ENCODE measurements at places on chromosomes 3 and 15.

- no peak for DNase-seq
Measured at GRCh38 chr3:25166016-25166415, 262.0 kb upstream of the RARB start.

GRCh38 chr15:89179966-89180875, 41.2 kb downstream of the RLBP1 start:
- peak; percentile 32 for DNase-seq

DNA sequence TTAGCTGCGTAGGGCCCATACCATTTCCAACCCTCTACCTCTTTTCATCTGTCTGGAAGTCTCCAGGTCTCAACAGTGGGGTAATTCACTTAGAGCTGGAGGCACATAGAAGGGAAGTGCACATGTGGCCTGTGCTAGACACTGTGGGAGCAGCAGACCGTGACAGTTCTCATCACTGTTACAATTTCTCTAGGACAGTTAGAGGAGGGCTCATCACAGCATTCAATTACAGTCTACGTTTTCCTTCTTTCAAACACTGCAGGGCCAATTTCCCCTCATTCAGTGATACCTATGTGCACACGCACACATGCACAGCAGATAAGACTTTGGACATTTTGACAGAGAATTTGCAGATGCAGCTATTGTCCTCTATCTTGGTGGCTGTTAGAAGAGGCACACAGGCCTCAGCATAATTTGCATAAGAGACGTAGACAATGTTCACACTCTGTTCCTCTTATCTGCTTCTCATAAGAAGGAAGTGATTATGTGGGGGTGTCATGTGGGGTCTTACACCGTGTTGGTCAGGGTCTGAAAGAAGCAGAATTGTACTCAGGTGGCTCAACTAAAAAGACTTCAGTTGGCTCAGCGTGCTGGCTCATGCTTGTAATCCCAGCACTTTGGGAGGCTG, 12.6 kb upstream of the HRG start:
- no peak for DNase-seq

DNA sequence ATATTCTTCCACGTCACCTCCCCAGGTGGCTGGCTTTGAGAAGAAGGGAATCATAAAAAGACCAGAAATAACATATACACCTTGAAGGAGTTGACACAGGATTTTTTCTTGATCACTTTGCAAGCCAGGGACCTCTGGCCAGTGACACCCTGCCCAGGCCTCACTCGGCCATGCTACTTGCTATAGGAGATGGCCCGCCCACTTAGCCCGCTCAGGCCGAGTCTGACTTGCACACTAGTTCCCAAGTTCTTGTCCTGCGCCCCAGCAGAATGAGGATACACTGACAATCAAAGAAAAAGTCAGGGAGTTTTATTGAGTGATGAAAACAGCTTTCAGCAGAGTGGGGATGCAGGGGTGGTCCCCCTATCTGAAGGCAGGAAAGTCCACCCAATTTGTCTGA, 1046.1 kb upstream of the CFAP20DC start:
- no peak for DNase-seq

GRCh38 chr3:115651087-115651486, 27.8 kb downstream of the GAP43 start:
- DNase-seq: no peak

DNA sequence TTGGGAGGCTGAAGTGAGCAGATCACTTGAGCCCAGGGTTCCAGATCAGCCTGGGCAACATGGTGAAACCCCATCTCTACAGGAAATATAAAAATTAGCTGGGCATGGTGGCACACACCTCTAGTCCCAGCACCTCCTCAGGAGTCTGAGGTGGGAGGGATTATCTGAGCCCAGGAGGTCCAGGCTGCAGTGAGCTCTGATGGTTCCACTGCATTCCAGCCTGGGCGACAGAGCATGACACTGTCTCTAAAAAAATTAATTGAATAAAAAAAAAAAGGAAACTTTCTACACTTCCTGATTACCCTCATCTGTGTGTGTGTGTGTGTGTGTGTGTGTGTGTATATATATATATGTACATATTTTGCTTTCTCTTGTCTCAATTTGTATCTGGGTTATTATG, 31.4 kb downstream of the DIPK2A start:
- DNase-seq: no peak

GRCh38 chr3:187343670-187344069, 24.5 kb upstream of the RTP4 start:
- no peak for DNase-seq

- DNase-seq: peak; percentile 7
Measured at GRCh38 chr3:71641674-71642073, 58.1 kb upstream of the FOXP1 start.

DNA sequence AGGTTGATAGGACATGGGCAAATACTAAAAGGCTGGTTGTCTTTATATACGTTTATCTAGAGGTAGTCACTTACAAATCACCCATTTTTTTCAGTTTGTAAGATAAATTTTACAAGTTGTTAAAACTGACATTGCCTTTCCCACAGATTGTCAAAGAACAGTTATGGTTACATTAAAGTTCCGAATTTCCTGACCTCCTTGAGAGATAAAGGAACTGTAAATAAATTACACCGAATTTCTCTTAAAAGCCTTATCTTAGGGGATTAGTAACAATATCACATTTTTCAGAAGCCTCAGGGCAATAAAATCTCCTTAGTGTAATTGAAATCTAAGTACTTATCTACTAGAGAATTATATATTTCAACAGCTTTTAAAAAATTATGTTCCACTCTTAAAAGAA, 49.5 kb downstream of the ZPLD1 start:
- DNase-seq: no peak

DNA sequence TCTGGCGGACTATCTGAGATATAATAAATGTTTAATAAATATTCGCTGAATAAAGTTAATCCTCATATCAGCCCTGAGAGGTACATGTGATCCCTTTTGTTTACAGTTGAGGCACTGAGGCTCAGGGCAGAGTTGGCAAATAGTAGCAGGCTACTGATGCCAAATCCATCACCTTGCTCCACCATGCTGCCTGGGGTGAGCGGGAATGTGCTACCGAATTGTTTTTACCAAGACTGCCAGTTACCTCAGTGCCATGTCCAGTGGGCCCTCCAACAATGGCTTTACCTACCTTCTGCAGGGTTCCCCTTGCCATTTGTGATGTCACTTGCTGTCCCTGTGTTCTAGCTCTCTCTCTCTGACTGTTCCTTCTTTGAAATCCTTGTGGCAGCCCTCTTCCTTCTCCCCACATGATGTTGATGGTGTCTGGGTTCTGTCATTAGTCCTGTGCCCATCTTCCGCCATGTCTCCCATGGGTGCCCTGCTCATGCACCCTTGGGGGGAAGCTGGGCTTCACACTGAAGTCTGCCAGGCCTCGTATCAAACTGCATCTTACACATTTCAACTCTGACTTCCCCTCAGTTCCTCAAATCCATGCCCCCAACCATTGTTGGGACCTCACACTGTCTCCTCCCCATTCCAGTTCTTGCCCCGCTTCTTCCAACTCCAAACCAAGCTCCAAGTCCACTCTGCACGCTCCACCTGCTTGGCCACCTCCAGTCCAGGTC, 35.4 kb downstream of the SLCO2A1 start:
- DNase-seq: no peak

DNA sequence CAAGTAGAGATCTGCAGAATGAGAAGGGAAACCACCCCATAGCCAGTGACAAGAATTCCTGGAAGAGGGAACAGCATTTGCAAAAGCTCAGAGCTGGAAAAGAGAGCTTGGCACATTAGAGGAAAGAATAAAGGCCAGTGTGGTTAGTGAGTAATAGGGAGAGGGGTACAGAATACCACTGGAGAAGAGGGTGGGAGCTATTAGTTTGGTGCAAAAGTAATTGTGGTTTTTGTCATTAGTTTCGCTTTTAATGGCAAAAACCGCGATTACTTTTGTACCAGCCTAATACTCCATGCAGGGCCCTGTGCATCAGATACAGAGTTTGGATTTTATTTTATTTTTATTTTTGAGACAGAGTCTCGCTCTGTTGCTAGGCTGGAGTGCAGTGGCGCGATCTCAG, 9.8 kb downstream of the SLC24A1 start:
- no peak for DNase-seq

- no peak for DNase-seq
Measured at GRCh38 chr3:49940667-49941249, 808 bp downstream of the RBM6 start.

- no peak for DNase-seq
Measured at GRCh38 chr15:89963301-89964231, 37.6 kb upstream of the ZNF710 start.

- no peak for DNase-seq
Measured at GRCh38 chr3:149619136-149619535, 38.7 kb downstream of the WWTR1 start.

Data from IMR-90 (cell line).